NCI-H446 (cell line): ENCODE measurements at places on chromosomes 16 and 17.

DNA sequence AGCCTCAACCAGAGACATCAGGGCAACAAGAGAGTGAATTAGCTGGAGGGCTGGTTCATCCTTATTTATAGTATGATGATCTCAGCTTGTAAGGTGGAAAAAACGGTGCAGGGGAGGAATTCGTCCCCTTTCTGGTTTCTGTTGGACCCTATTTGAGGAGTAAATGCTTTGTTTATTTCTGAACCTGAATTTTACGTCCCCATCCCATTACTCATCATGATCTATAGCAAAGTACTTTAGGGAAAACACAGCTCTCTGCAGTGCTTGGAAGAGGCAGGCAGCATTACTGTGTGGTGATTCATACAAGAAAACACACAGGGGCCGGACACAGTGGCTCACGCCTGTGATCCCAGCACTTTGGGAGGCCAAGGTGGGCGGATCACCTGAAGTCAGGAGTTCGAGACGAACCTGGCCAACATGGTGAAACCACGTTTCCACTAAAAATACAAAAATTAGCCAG, 8.0 kb upstream of the VAT1L start:
- no peak for DNase-seq

DNA sequence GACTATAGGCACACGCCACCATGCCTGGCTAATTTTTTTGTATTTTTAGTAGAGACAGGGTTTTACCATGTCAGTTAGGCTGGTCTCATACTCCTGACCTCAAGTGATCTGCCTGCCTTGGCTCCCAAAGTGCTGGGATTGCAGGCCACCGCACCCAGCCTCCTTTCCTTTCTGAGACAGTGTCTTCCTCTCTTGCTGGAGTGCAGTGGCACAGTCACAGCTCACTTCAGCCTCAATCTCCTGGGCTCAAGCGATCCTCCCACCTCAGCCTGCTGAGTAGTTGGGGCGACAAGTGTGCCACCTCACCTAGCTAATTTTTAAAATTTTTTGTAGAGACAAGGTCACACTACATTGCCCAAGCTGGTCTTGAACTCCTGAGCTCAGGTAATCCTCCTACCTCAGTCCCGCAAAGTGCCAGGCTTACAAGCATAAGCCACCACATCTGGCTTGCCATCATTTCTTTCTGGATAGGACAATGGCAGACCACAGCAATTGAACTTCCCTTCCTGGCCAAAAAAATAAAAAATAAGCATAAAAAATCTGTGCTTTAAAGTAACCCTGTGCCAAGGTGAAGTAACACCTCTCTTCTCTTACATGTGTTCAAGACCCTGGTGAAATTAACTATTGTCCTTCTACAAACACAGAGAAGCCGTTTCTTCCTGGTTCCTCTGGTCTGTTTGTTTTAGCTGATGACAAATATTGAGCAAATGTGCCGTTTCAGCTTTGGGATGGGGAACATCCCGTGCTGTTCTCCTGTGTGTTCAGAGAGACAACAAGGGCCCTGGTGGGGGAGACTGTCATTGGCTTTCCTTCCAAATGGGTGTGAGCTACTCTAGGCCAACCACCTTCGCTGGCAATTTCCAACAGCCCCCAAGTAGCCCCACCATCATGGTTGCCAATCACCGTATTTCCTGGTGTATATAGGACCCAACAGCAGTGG, 60.2 kb downstream of the EMP2 start:
- DNase-seq: no peak

GRCh38 chr17:9195961-9196670, 174.8 kb downstream of the NTN1 start:
- DNase-seq: no peak

DNA sequence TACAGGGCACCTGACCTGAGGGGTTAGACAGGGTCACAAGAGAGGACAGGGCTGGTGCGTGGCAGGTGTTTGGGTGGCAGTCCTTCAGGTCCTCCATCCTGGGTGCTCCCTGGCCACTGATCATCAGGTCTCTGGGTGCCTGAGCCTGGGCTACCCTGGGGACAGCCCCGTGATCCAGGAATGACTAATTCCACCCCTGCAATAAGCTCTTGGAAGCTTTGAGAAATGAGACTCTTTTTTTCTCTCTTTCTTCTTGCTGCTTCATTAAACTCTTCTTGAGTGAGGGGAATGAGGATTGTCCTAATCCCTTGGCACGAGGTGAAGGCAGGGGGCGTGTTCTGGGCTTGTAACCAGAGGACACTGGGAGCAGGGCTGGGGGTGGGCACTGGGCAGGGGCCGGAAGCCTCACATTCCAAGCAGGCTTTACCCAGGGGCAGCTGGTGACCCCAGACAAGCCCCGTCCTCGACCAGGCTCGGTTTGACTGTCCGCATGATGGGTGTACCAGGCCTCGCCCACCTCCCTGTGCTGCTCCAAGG, 21.4 kb upstream of the SPNS2 start:
- DNase-seq: no peak

DNA sequence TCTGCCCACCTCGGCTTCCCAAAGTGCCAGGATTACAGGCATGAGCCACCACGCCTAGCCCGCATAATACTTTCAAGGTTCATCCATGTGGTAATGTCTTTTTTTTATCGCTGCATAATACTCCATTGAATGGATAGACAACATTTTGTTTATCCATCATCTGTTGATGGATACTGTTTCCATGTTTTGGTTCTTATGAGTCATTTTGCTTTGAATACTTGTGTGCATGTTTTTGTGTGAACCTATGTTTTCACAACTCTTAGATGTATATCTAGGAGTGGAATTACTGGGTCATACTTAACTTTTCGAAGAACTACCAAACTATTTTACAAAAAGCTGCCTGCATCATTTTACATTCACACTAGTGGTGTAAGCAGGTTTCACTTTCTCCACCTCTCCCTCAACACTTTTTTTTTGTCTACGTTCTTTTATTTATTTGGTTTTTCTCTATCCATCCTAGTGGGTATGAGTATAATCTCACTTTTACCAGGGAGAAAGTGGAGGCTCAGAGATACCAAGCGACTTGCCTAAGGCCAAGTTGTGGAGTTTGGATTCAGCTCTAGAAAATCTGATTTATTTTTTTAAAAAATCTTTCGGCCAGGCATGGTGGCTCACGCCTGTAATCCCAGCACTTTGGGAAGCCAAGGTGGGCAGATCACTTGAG, 151.2 kb downstream of the CMIP start:
- DNase-seq: no peak

DNA sequence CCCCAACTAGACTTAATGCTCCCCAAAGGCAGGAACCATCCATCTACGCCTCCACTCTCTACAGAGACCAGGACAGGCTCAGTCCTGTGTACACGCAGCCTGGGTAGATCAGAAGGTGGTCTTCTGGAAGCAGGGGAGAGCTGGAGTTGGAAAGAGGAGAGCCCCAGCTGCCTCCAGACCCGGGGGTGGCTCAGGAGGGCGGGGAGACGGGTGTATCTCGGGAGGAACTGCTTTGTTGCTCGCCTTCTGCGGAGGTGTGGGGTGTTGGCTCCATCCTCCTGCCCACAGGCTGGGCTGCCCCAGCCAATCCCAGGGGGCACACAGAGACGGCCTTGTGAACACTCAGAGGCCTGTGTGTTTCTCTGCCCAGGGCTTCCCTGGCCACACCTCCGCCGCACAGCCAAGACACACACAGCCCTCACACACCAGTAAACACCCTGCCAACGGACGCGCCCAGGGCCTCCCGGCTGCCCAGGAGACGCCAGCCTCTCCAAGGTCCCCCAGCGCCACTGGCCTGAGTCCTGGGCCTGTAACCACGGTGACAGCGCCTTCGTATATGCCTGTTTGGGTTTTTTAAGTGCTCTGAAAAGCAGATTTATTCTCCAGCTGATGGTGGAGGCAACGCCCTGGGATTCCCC, 143.4 kb upstream of the CDC42EP4 start:
- DNase-seq: no peak

DNA sequence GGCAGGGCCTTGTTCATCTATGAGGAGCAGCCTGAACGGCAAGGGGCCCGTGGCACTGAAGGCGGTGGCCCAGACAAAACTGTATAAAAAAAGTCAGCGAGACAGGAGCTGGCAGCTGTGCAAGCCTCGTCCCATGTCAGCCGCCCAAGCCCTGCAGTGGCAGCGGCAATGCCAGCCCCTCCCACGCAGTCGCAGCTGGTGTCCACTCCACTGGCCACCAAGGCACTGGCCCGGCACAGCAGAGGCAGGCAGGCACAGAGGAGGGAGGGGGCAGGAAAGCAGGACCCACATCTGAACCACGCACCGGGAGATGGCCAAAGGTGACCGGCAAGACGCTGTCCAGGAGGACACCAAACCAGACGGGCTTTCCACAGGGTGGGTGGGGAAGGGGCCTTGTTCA, 15.9 kb upstream of the C16orf95 start:
- no peak for DNase-seq

GRCh38 chr16:23607726-23608125, 11.6 kb upstream of the NDUFAB1 start:
- no peak for DNase-seq

- DNase-seq: no peak
Observed at GRCh38 chr16:67959536-67960329, 8.7 kb downstream of the SLC12A4 start.
